Activated CD4-positive, alpha-beta T cell treated with anti-CD3 and anti-CD28 coated beads, Interleukin-2, amount 10 ng/mL, durations not matched to agents 7 days and 5 days (primary cell): ENCODE measurements at places on chromosomes 7 and 10. TPM values are rescaled to one million over a fixed set of nuclear protein-coding genes. Genes with fewer than 3 reads are reported as not detected.
A peak's percentile ranks its signal among the peaks of the same experiment; 100 is the strongest.

TCF7L2 gene
- total RNA-seq, result 0.60 TPM

- H3K36me3 ChIP-seq, result peaks cover 15% of the 10 kb centered on the region
- no peaks in the 10 kb centered on the region for H3K27me3 ChIP-seq
- DNase-seq, result no peak
- H3K27ac ChIP-seq, result no peak overlapping the region
Observed at GRCh38 chr7:37346761-37347160, 101.9 kb downstream of the ELMO1 start.

DNA sequence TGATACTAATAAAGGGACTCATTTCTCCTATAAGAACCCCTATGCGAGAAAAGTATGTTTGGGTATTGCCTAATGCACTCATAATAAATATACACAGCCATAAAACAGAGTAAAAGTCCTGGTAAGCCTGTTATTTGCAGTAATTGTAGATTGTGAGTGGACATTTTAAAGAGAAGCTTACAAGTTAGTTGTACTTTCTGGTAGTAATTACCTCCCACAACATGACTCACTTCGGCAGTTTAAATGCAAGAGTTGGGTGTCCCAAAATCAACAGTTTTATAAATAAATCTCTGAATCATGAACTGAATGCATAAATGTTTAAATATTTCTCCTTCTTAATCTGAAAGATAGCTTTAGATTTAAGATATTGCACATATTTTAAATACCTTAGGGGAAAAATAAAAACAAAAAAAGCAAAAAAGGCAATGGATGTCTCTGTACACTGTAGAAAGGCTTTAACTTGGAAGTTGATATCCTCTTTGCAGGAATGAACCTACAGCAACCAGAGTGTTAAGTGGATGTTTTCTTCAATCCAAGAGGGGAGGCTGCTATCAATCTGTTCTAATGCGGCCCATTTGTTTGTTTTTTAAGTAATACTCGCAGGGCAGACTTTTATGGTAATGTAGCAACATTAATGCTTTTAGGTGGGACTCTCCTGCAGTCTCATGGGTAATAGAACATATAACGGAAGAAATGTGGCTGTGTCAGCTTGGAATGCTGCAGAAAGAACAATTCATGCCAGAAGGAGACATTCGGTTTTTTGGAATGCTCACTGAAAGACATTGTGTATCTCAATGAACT, 57.3 kb upstream of the ZEB1 start:
- no peak for DNase-seq
- H3K4me1 ChIP-seq, result no peaks in the 10 kb centered on the region
- H3K27ac ChIP-seq, result no peak overlapping the region
- no peak overlapping the region for H3K4me3 ChIP-seq
- H3K36me3 ChIP-seq, result no peaks in the 10 kb centered on the region

DNA sequence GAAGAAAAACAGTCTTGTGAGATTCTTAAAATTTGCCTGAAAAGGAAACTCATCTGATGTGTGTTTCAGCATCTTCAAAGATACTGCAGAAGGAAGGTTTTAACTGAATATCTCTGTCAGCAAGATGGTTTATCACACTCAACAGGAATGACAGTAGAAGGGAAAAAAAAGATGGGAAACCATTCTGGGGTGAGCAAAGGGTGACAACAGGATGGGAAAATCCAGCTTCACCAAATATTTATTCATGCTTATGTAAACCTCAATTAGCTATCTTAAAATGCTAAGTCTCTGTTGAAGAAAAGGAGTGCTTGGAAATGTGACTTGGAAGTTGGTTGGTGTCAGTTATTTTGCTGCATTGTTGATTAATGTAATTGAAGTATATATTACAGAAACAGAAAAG, 82.2 kb downstream of the FZD1 start:
- H3K4me3 ChIP-seq, result no peak overlapping the region
- no peaks in the 10 kb centered on the region for H3K27me3 ChIP-seq
- DNase-seq, result no peak
- no peaks in the 10 kb centered on the region for H3K36me3 ChIP-seq
- H3K27ac ChIP-seq, result no peak overlapping the region
- no peaks in the 10 kb centered on the region for H3K4me1 ChIP-seq

GRCh38 chr10:96511044-96511945, 2.4 kb downstream of the TLL2 start:
- H3K27me3 ChIP-seq, result peaks cover 49% of the 10 kb centered on the region
- DNase-seq, result peak; percentile 27
- peaks cover 17% of the 10 kb centered on the region for H3K4me1 ChIP-seq
- H3K4me3 ChIP-seq, result no peak overlapping the region

DNA sequence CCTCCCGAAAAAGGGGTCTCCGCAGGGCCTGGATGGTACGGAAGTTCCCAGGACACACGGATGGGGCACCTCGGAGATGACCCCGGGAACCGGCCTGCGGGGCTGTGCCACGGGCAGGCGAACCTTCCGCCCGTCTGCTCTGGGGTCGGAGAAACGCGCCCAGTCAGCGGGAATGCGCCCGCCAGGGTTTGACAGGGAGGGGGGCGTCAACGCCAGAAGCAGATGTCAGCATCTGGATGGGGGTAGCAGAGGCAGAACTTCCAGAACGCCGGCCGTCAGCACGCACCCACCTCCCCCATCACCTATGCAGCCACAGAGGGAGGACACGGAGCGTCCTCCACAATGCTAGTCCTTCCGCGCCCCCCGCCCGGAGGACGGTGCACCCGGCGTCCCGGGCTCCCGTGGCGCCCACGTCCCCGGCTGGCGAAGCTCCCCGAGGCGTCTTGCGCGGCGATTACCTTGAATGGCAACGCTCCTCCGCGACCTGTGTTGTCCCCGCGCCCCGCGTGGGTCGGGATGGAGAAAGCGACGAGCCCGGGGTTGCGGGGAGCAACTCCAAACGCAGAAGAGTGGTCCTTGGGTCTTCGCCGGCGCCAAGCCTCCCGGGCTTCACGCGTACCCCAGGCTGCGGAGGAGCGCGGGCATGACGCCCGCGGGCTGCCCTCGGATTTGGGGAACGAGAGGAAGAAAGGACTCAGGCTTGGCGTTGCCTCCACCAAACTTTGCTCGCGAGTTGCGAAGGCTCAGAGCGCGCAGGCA, 561 bp downstream of the FGFR2 start:
- peaks cover 2% of the 10 kb centered on the region for H3K36me3 ChIP-seq
- peaks cover 4% of the 10 kb centered on the region for H3K4me1 ChIP-seq
- peaks cover 52% of the 10 kb centered on the region for H3K27me3 ChIP-seq
- no peak overlapping the region for H3K4me3 ChIP-seq
- DNase-seq, result no peak

DNA sequence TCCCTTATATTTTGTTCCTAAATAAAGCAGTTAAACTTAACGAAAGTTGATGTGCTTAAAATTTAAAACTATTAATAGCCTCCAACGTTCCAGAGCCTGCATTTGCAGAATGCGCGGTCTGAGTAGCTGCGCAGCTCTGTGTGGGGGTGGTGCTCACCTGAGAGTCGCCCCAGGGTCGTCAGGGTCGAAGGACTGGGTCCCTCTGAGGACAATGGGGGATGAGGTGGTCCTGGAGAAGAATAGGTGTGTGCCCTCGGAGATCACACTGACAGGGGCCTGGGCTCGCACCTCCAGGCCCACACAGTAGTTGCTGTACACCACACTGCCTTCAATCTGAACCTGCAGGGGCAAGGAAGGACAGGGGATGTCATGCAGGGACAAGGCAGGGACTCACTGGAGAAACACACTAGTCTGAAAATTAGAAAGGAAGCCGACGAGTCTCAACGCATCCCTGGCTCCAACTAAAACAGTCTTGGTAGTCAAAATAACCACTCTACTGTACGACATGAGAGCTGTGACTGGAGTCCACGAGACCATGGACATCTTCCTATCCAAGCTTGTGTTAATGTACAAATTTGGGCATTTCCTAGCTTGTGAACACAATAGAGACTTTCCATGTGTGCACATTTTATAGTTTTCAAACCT, 54.4 kb downstream of the PKD1L1 start:
- H3K27ac ChIP-seq, result no peak overlapping the region
- H3K4me1 ChIP-seq, result peaks cover 2% of the 10 kb centered on the region
- no peak for DNase-seq
- H3K27me3 ChIP-seq, result no peaks in the 10 kb centered on the region

CRHR2 gene
- total RNA-seq, result not detected

- no peaks in the 10 kb centered on the region for H3K36me3 ChIP-seq
- H3K27ac ChIP-seq, result no peak overlapping the region
- H3K4me3 ChIP-seq, result no peak overlapping the region
- DNase-seq, result no peak
- H3K4me1 ChIP-seq, result no peaks in the 10 kb centered on the region
Observed at GRCh38 chr7:153567426-153567825, 484.8 kb upstream of the DPP6 start.

- peaks cover 18% of the 10 kb centered on the region for H3K4me1 ChIP-seq
- DNase-seq, result no peak
- H3K4me3 ChIP-seq, result no peak overlapping the region
- H3K27me3 ChIP-seq, result no peaks in the 10 kb centered on the region
Observed at GRCh38 chr10:119246862-119247549, 39.6 kb downstream of the GRK5 start.

DNA sequence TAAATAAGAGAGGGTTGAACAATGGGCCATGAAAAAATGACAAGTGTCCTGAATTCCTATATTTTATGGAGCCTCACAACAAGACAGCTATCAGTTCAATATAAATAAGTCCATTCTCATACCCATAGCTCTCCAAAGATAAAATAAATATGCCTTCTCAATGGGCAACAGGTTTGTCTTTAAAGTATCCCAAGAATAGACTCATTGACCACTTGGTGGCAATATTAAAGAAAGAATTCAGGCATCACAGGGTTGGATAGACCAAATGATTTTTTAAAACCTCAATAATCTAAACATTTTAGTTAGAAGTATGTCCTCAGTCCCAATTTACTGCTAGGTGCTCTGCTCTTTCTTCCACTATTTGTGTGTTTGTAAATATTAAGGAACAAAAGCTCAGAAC, 165.1 kb upstream of the WNT16 start:
- H3K27ac ChIP-seq, result no peak overlapping the region
- peaks cover 17% of the 10 kb centered on the region for H3K27me3 ChIP-seq
- no peak overlapping the region for H3K4me3 ChIP-seq
- H3K4me1 ChIP-seq, result no peaks in the 10 kb centered on the region
- no peak for DNase-seq

DNA sequence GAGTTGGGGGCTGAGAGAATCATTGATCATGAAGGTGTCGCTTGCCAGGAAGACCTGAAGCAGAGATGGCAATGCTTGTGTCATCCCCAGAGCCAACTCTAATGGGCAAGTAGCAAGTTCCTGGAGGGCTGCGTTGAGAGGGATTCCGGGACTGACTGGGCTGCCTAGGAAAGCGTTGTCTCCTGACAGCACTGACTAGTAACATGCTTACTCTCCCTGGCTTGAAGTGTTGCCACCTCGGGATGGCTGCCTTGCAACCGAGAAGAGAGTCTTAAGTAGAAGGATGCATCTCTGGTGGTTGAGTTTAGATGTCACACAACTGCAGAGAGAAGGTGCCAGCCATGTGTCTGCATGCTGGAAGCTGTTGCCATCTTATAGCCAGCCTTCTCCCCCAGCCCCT, 453.4 kb downstream of the PLXNA4 start:
- H3K27me3 ChIP-seq, result peaks cover 8% of the 10 kb centered on the region
- H3K36me3 ChIP-seq, result no peaks in the 10 kb centered on the region
- no peaks in the 10 kb centered on the region for H3K4me1 ChIP-seq
- H3K4me3 ChIP-seq, result no peak overlapping the region
- no peak for DNase-seq
- no peak overlapping the region for H3K27ac ChIP-seq

GRCh38 chr7:19408706-19409220, 263.5 kb upstream of the FERD3L start:
- H3K27me3 ChIP-seq, result no peaks in the 10 kb centered on the region
- DNase-seq, result no peak
- no peak overlapping the region for H3K27ac ChIP-seq
- H3K36me3 ChIP-seq, result no peaks in the 10 kb centered on the region
- no peak overlapping the region for H3K4me3 ChIP-seq
- H3K4me1 ChIP-seq, result peaks cover 11% of the 10 kb centered on the region

WIPF3 gene
- total RNA-seq, result not detected

DNA sequence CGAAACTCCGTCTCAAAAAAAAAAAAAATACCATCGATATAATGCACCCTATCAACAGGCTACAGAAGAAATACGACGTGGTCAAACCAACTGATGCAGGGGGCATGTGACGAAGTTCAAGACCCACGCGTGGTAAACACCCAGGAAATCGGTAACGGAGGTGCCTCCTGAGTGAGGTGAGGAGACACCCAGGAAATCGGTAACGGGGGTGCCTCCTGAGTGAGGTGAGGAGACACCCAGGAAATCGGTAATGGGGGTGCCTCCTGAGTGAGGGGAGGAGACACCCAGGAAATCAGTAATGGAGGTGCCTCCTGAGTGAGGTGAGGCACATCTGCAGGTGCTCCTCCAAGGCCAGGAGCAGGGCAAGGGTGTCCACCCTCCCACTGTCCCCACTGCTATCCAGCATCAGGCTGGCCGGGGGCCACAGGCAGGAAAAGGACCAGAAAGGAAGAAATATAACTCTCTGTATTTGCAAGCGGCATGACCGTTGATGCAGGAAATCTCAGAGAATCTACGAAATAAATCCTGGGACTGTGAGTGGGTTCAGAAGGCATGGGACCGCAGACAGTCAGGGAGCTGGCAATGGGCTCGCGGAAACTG, 10.7 kb upstream of the GPR146 start:
- H3K4me3 ChIP-seq, result peak overlapping the region; percentile 10
- H3K27ac ChIP-seq, result peak overlapping the region; percentile 82
- DNase-seq, result peak; percentile 35

GRCh38 chr10:132186488-132187429, at the start of gene DPYSL4:
TSS of gene DPYSL4 (plus strand) at chr10:132186948. CDS start at chr10:132187064, 116 bp downstream.
- H3K4me1 ChIP-seq, result peaks cover 3% of the 10 kb centered on the region
- no peaks in the 10 kb centered on the region for H3K36me3 ChIP-seq
- no peak for DNase-seq
- peaks cover 46% of the 10 kb centered on the region for H3K27me3 ChIP-seq
- no peak within 1 kb of the TSS for H3K27ac ChIP-seq

SLC39A12 gene
- total RNA-seq, result not detected

DNA sequence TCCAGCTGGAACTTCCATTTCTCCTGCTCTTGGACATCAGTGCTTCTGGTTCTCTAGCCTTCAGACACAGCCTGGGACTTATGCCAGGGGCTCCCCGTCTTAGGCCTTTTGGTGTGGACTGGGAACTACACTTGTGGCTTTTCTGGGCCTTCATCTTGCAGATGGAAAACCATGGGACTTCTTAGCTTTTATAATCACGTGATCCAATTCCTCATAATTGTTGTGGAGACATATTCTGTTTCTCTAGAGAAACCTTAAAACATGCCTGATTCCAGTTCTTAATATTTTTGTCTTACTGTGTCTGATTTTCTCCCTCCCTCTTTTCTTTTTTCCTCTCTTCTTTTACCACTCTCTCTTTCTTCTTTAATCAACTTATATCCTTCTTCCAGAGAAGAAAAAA, 224.2 kb upstream of the FOXP2 start:
- no peaks in the 10 kb centered on the region for H3K27me3 ChIP-seq
- no peak overlapping the region for H3K27ac ChIP-seq
- no peak overlapping the region for H3K4me3 ChIP-seq
- DNase-seq, result no peak

GRCh38 chr7:142864980-142865747, 10.3 kb downstream of the EPHB6 start:
- H3K27me3 ChIP-seq, result no peaks in the 10 kb centered on the region
- H3K27ac ChIP-seq, result no peak overlapping the region
- no peak overlapping the region for H3K4me3 ChIP-seq
- no peak for DNase-seq
- H3K36me3 ChIP-seq, result no peaks in the 10 kb centered on the region

FXYD4 gene
- total RNA-seq, result not detected

CYP2C8 gene
- not detected for total RNA-seq
